ENCODE measurements at places on chromosomes 6 and 20.

GRCh38 chr20:18263723-18264122 is 24.6 kb upstream of the ZNF133 start:
- no peak for DNase-seq

DNA sequence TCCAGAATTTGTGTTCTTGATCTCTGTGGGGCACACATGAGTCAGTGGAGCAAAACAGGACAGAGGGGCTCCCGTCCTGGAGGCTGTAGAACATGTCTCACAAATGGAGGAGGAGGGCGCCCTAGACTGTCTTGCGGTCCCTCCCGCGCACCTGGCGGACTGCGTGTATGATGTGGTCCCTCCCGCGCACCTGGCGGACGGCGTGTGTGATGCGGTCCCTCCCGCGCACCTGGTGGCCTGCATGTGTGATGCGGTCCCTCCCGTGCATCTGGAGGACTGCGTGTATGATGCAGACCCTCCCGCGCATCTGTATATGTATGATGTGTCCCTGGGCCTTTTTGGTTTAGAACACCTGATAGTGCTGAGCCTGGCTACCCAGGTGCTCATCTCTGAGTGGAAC is 158.9 kb upstream of the RIN2 start:
- no peak for DNase-seq

- DNase-seq, result no peak
Observed at GRCh38 chr6:14874975-14875480, 370.8 kb upstream of the JARID2 start.

DNA sequence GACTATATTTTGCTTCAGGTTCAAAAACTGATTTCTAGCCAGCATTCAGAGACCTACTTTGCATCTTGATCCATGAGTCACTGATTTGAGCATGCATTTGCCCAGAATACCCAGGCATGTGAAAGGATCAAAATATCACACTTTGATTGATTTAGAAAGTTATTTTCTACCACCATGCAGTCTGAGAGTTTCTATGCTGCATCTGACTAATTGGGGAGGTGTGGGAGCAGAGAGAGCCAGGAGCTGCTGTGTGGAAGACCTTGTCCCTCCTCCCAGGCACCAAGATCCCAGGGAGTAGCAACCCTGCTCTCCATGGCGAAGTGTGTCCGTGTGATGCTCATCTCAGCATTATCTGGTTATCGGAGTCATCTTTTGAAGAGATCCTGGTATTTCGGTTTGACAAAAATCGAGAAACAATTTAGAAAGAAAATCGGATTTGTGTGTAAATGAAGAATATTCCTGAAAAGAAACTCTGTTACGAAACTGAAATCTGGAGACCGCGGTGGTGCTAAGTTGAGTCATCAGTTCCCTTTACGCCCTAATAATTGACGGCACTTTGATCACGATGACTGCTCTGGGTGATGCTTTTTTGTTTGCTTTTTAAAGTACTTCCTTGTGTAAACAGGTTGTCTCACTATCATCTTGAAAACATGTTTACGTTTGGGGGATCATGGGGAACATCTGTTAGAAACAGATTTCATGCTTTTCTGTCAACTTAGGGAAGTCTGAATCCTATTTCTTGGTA is 193.4 kb downstream of the BACH2 start:
- peak; percentile 42 for DNase-seq

GRCh38 chr20:47204008-47204849 is 152.3 kb downstream of the ZMYND8 start:
- DNase-seq, result no peak

Measured in activated naive CD4-positive, alpha-beta T cell treated with anti-CD3 and anti-CD28 coated beads, Interleukin-2, amount 50 U/mL, for 16 hours (primary cell).